ENCODE measurements at places on chromosomes 6 and 20.

DNA sequence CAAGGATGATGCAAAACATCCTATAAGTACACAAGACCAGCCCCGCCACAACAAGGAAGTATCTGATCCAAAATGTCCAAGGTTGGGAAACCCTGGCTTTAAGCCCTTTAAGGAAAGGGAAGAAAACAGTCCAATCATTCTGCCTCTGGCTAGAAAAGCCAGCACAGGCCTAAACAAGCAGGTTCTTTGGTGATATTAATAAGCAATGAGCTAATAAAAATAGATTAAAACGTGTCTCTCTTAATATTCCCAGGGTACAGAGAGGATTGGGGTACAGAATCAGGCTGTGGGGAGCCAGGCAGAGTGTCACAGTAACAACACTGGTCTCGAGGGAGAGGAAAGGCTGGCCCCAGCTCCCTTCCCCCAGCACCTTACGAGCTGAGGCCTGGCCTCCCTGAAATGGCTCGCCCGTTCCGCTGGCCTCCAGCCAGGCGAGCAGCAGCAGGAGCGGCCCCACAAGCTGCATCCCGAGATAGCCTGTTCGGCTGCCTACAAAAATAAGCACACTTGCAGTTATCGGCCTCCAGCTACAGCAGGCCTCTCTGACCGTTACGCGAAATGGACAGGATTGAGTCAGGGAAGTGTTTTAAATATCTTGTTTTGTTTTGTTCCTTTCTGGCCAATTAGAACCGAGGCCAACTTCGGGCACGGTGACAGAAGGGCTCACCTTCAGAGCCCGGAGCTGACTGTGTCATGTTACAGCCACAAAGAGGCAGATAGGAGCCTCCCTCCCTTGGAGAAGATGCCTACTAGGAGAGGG is 4.0 kb upstream of the ZMYND8 start:
- peak; percentile 80 for DNase-seq

- DNase-seq = no peak
Measured at GRCh38 chr6:161082215-161082614, 90.6 kb downstream of the MAP3K4 start.

- DNase-seq = peak; percentile 13
Measured at GRCh38 chr6:140029551-140029950, 655.1 kb upstream of the CITED2 start.

DNA sequence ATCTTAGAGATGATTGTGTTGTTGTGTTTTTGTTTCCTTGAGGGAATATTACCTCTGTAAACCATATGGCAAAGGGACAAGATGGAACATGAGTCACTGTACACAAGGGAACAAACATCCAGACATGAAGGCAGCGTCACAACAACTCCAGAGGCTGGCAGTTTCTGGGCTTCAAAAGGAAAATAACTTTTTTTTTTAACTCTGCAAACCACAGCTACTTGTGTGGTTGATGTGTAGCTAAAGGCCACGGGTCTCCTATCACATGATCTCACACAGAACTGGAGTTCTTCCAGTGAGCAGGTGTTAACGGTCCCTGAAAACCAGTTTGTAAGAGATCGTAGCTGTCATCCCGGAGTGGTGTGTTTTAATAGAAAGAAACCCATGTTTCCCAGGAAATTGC is 33.2 kb upstream of the HBS1L start:
- no peak for DNase-seq

- no peak for DNase-seq
Measured at GRCh38 chr20:35636095-35636494, 20.5 kb downstream of the SPAG4 start.

GRCh38 chr20:59144179-59144830 is 19.3 kb upstream of the ZNF831 start:
- no peak for DNase-seq

DNA sequence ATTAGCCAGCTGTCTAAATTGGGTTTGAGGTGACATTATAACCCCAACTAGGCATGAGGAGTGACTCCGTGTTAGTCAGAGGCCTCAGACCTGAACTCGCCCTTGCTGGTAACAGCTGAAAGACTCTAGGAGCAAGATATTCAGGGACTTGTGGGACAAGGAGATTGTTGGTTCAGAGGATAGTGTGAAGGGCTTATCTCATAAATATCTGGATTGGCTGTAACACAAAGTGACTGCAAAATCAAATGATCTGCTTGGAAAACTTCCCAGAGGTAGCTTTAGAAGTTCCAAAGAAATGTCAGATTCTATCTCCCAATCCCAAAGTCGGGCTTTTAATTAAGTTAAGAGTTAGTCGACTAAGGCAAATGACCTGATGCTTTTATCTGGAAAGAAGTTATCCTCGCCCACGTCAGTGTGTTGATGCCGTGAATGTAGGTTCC is 72.4 kb downstream of the TULP4 start:
- no peak for DNase-seq

- no peak for DNase-seq
Measured at GRCh38 chr6:87082160-87082721, 12.7 kb downstream of the CGA start.

- no peak for DNase-seq
Measured at GRCh38 chr6:7647504-7647903, 57.5 kb downstream of the SNRNP48 start.

- peak; percentile 52 for DNase-seq
Measured at GRCh38 chr6:134029495-134030455, 22.6 kb downstream of the SLC2A12 start.

GRCh38 chr20:32582659-32583580 is 2.2 kb downstream of the NOL4L start:
- DNase-seq = no peak

DNA sequence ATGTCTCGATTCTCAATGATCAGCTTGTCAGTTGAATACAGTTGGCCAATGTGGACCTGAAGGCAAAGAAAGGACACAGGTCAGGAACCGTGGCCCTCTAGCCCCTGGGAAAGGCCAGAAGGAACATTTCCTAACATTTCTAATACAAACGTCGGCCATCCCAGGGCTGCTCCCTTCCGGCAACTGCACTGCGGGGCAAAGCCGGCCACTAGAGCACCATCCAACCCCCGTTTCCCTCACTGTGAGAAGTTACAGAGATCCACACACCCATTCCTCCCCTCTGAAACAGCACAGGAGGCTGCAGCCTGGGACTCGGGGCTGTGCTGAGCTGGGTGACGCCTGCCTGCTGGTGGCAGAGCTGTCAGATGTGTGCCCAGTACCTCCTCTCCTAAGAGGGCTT is 24.3 kb downstream of the PPP1R3G start:
- no peak for DNase-seq

DNA sequence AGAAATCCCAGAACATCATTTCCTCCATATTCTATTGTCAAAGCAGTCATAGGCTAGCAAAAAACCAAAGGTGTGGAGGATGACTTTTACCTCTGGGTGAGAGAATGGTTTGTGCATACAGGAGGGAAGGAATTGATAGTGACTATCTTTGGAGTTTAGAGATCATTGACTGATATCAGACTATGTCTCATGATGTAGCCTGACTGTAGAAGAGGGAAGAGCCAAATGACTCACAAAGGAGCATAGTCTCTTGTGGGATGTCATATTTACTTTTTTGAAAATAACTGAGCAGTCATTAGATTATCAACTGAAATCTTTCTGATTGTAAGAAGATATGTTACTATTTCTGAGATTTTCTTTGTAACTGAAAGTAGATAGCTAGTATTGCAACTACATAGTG is 158.5 kb downstream of the FLRT3 start:
- peak; percentile 9 for DNase-seq

DNA sequence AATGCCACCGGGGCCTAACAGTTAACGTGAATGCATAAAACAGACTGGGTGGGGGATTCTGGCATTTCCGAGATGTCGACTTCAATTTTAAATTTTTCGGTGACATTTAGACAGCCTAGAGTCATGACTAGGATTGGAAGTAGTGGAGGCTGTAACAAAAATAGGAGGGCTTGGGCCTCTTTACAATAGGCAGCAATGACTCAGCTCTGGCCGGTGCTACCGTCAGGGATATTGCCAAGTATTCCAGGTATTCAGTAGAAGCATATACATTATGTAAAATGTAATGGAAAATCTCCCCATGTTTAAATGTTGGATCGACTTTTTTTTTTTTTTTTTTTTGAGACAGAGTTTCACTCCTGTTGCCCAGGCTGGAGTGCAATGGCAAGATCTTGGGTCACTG is 136.2 kb upstream of the STMND1 start:
- peak; percentile 73 for DNase-seq
